Testis (tissue), 5 donors: ENCODE measurements at places on chromosomes 2 and 18. TPM values are rescaled to one million over a fixed set of nuclear protein-coding genes. Genes with fewer than 3 reads are reported as not detected.

GRCh38 chr2:64284751-64285150, 140.5 kb upstream of the PELI1 start:
- H3K36me3 ChIP-seq, result no peaks in the 10 kb centered on the region
- H3K27ac ChIP-seq, result no peak overlapping the region
- H3K4me1 ChIP-seq, result peaks cover 6% of the 10 kb centered on the region
- no peak overlapping the region for H3K4me3 ChIP-seq
- no peak for DNase-seq

DNA sequence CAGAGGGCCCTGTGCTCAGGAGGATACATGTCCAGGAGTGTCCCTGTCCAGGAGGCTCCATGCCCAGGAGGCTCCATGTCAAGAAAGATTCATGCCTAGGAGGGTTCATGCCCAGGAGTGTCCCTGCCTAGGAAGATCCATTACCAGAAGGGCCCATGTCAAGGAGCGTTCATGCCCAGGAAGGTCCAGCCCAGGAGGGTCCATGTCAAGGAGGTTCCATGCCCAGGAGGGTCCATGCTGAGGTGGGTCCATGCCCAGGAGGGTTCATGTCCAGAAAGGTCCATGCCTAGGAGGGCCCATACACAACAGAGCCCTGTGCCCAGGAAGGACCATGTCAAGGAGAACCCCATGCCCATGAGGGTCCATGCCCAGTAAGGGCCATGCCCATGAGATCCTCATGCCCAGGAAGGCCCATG, 7.0 kb downstream of the GPR35 start:
- no peak overlapping the region for H3K27ac ChIP-seq
- H3K4me1 ChIP-seq, result peaks cover 3% of the 10 kb centered on the region
- H3K27me3 ChIP-seq, result no peaks in the 10 kb centered on the region
- H3K36me3 ChIP-seq, result no peaks in the 10 kb centered on the region

DNA sequence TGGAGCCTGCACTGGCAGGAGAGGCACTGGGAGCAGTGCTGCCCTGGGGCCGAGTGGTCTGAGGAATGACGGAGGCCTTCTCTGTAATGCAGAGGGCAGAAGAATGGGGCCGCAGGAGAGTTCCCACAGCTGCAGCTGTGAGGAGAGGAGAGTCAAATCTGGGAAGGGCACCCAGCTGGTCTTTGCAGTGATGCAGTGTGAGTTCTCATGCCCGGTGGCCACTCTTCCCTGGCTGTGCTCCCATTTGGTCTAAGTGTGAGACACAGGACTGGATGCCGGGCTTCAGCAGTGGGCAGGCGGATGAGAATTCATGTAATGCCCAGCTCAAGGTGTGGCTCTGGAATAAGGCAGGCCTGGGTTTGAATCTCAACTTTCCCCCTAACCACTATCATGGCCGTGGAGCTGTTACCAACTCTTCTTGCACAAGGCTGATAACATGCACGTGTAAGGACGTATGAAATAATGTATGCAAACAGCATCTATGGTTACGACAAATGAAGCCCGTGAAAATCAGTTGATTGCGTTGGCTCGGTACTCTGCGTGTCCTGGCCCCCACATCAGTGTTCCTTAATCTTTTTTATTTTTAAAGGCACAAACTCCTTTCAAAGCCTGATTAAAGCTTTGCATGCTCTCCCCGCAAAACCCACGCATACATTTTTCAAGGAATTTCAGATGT, 71.6 kb downstream of the ACKR3 start:
- H3K4me3 ChIP-seq, result no peak overlapping the region
- no peaks in the 10 kb centered on the region for H3K36me3 ChIP-seq
- H3K27ac ChIP-seq, result no peak overlapping the region
- DNase-seq, result no peak
- H3K27me3 ChIP-seq, result no peaks in the 10 kb centered on the region

GRCh38 chr2:157296490-157296889, 29.1 kb downstream of the ERMN start:
- no peak overlapping the region for H3K4me3 ChIP-seq
- no peaks in the 10 kb centered on the region for H3K4me1 ChIP-seq
- no peaks in the 10 kb centered on the region for H3K36me3 ChIP-seq
- DNase-seq, result no peak
- no peak overlapping the region for H3K27ac ChIP-seq
- H3K27me3 ChIP-seq, result no peaks in the 10 kb centered on the region

GRCh38 chr2:38586931-38587330, 15.8 kb downstream of the HNRNPLL start:
- H3K27me3 ChIP-seq, result no peaks in the 10 kb centered on the region
- no peak overlapping the region for H3K27ac ChIP-seq
- no peak for DNase-seq
- H3K36me3 ChIP-seq, result no peaks in the 10 kb centered on the region

DNA sequence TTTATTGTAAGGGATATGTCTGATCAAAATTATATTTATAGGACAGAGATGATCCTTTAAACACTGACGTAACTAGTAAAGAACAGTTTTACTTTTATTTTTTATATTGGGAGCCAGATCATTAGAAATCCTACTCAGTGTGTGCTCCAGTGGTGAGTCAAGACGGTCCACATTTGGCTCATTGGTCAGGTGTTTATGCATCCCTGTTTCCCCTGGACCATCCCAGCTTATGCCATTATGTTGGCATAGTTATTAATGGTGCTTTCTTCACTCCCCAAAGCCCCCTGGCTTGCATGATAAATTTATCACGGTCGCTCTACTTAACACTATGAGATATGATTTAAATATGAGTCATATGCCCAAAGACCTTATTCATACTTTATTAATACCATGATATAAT, 293.4 kb downstream of the XIRP2 start:
- no peaks in the 10 kb centered on the region for H3K27me3 ChIP-seq
- no peak overlapping the region for H3K4me3 ChIP-seq
- no peaks in the 10 kb centered on the region for H3K4me1 ChIP-seq
- no peak overlapping the region for H3K27ac ChIP-seq
- no peak for DNase-seq

DNA sequence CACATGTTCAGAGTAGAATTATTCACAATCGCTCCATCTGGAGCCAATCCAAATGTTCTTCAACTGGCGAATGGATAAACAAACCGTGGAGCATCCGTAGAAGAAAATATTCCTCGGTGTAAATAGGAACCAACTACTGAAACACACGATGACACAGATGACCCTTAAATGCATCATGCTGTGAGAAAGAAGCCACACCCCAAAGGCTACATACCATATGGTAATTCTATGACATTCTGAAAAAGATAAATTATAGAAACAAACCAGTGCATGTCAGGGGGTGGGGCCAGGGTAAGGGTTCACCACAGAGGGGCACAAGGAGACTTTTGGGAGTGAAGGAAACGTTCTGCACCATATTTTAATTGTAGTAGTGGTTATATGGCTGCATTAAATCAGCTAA, 312.2 kb upstream of the SMIM21 start:
- no peak overlapping the region for H3K27ac ChIP-seq
- no peaks in the 10 kb centered on the region for H3K36me3 ChIP-seq

- no peaks in the 10 kb centered on the region for H3K36me3 ChIP-seq
- H3K4me1 ChIP-seq, result no peaks in the 10 kb centered on the region
- DNase-seq, result no peak
- H3K27me3 ChIP-seq, result no peaks in the 10 kb centered on the region
- no peak overlapping the region for H3K4me3 ChIP-seq
Observed at GRCh38 chr2:160052531-160052930, 9.9 kb downstream of the PLA2R1 start.

Gene MTX2
- 61.1 TPM for total RNA-seq

DNA sequence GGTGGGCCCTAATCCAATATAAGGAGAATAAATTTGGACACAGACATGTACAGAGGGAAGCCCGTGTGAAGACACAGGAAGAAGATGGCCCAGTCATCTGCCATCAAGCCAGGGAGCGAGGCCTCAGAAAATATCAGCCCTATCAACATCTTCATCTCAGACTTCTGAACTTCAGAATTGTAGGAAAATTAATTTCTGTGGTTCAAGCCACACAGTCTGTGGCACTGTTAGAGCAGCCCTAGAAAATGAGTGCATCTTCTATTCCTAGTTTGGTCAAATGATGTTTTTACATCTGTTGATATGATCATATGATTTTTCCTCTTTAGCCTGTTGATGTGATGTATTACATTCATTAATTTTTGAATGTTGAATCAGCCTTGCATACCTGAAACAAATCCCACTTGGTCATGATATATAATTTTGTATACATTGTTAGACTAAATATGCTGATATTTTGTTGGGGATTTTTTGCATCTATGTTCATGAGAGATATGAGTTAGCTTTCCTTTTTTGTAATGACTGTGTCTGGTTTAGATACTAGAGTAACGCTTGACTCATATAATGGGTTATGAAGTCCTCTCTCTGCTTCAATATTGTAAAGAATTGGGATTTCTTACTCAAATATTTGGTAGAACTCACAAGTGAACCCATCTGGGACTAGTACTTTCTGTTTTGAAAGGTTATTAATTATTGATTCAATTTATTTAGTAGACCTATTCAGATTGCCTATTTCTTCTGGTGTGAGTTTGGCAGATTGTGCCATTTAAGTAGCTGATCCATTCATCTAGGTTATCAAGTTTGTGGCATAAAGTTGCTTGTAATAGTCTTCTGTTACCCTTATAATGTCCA, 451.4 kb downstream of the EIPR1 start:
- H3K27ac ChIP-seq, result no peak overlapping the region
- H3K36me3 ChIP-seq, result no peaks in the 10 kb centered on the region
- H3K4me1 ChIP-seq, result no peaks in the 10 kb centered on the region
- no peaks in the 10 kb centered on the region for H3K27me3 ChIP-seq

Gene ZNF396
- 7.3 TPM for total RNA-seq

DNA sequence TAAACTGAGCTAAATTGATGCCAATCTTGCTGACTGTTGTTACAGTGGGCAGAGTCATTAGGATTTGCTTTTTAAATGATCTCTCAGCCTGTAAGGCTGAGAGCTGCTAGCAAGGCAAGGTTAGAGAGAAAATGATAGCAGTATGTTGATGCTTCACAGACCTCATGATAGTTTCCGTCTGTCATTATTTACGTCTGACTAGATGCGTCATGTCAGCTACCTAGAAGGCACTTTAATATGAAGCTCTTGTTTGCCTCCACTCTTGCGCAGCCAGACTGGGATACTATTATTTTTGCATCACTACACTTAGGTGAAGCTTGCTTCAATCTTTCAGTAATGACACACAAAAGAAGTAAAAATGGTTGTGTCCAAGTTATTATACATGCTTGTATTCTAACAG, 313.8 kb downstream of the LNPK start:
- H3K36me3 ChIP-seq, result no peaks in the 10 kb centered on the region
- H3K27me3 ChIP-seq, result no peaks in the 10 kb centered on the region
- no peak overlapping the region for H3K4me3 ChIP-seq
- no peak for DNase-seq
- no peaks in the 10 kb centered on the region for H3K4me1 ChIP-seq
- no peak overlapping the region for H3K27ac ChIP-seq

Gene SULT1C3
- total RNA-seq, result not detected

Gene SPHKAP
- total RNA-seq, result 0.87 TPM

DNA sequence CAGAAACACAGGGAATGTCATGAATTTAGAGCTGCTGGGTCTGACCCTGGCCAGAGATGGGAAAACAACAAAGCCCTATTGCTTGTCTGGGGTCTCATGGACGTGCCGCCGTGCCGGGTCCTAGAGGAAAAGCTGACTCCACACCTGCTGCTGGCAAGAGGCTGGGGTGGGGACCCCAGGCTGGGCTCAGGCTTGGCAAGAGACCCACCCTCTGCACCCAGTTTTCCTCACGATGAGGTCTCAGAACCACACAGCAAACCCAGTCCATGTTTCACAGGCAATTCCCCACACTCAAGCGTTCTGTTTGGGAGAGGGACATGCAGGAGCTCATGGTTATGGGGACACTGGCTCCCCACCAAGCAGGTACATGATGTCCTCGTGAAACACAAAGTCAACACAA, 367.3 kb upstream of the SALL3 start:
- no peak overlapping the region for H3K27ac ChIP-seq
- no peaks in the 10 kb centered on the region for H3K27me3 ChIP-seq
- H3K4me1 ChIP-seq, result no peaks in the 10 kb centered on the region
- no peaks in the 10 kb centered on the region for H3K36me3 ChIP-seq

Gene SERPINB5
- total RNA-seq, result 1.7 TPM

- H3K36me3 ChIP-seq, result no peaks in the 10 kb centered on the region
- H3K27me3 ChIP-seq, result no peaks in the 10 kb centered on the region
- no peak for DNase-seq
Observed at GRCh38 chr2:230961091-230961491, 34.8 kb upstream of the SPATA3 start.

Gene STARD6
- total RNA-seq, result 5.7 TPM

Gene GCKR
- total RNA-seq, result 3.3 TPM

Gene NEU4
- total RNA-seq, result 2.0 TPM

DNA sequence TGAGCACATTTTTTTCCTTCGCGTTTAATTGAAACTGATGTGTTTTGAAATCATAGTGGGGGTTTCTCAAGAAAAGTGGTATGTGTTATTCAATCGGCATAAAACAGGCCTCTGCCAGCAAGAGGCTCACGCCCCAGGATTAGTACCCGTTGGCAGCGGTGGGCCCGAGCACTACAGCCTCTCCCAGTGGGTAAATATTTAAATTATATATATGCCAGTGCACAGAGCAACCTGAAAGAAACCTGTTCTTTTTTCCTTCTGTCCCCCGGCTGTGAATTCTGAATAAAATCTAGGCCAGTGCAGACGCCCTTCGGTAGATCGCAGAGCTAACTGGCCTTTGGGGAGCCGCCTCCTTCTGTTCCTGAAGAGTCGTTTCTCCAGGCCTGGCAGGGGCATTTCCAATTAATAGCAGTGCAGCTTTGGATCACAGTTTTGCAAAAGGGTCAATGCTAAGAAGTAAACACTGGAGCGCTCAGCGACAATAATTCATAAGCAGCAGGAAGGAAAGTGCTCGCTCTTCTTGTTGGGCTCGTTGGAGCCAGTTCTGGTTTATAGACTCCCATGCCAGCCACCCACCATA, 202.8 kb upstream of the SALL3 start:
- H3K27ac ChIP-seq, result no peak overlapping the region
- no peaks in the 10 kb centered on the region for H3K27me3 ChIP-seq
- H3K36me3 ChIP-seq, result no peaks in the 10 kb centered on the region

DNA sequence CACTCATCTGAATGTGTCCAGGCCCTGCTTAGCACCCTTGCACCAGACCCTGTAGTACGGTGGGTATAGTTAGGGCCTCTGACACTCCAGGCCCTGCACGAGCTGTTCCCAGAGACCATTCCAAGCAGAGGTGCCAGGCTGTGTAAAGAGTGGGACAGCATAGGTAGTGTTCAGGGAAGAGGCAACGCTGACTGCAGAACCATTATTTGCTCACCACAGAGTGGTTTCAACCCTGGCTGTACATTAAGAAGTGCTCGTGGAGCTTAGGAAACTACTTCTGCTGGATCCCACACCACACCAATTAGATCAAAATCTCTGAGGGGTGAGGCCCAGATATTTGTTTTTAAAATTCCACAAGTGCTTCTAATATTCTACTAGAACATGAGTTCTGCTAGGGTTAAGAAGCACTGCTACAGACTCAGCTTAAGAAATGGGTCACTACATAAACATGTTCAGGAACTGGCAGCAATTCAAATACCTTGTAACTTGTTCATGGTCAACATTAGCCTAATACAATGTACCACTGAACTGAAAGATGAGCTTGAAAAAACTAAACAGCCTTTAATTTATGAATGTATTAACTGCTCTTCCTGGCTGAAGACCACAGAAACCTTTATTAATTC, 183.0 kb downstream of the MYO5B start:
- H3K36me3 ChIP-seq, result no peaks in the 10 kb centered on the region
- no peaks in the 10 kb centered on the region for H3K27me3 ChIP-seq
- no peaks in the 10 kb centered on the region for H3K4me1 ChIP-seq
- H3K27ac ChIP-seq, result no peak overlapping the region
- no peak for DNase-seq

- H3K4me3 ChIP-seq, result no peak overlapping the region
- H3K27ac ChIP-seq, result no peak overlapping the region
- H3K4me1 ChIP-seq, result no peaks in the 10 kb centered on the region
- peak; percentile 3 for DNase-seq
- H3K27me3 ChIP-seq, result no peaks in the 10 kb centered on the region
Observed at GRCh38 chr2:10785260-10785659, 27.3 kb downstream of the PDIA6 start.
